Bronchial epithelial cell (primary cell): ENCODE measurements at places on chromosomes 11 and 22.

DNA sequence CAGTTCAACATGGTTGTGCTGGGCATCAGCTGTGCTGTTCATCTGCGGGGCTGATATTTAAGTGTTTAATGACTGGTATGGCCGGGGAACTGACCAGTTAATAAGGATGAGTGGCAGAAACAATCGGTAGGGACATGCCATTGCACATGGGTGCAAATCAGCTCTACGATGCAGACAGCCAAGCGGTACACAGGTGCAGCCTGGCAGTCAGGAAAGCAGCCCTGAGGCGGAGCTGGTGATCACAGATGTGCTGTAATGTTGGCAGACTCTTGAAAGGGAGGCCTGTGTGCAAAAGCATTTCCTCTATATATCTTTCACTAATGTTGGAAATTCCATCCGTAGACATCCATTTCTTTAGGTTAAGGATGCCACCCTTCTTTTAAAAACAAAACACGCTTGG is 1.1 kb downstream of the MMP20 start:
- DNase-seq = no peak

DNA sequence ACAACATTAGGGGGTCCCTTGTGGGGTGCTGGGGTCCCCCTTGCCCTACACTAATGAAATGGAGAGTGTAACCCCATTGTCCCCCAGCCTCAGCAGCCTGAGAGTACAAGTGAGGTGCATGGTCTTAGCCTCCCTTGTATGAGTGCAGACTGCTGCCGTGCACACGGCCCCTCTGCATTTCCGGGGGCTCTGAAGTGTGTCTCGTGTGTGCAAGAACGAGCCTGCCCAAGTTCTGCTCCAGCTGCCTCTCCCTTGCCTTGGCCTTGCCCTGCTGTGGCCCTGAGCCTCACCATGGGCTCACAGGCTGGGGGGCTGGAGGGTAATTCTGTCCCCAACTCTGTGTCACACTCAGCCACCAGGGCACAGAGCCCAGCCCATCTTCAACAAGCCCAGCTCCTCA is 5.2 kb upstream of the EHD1 start:
- no peak for DNase-seq

DNA sequence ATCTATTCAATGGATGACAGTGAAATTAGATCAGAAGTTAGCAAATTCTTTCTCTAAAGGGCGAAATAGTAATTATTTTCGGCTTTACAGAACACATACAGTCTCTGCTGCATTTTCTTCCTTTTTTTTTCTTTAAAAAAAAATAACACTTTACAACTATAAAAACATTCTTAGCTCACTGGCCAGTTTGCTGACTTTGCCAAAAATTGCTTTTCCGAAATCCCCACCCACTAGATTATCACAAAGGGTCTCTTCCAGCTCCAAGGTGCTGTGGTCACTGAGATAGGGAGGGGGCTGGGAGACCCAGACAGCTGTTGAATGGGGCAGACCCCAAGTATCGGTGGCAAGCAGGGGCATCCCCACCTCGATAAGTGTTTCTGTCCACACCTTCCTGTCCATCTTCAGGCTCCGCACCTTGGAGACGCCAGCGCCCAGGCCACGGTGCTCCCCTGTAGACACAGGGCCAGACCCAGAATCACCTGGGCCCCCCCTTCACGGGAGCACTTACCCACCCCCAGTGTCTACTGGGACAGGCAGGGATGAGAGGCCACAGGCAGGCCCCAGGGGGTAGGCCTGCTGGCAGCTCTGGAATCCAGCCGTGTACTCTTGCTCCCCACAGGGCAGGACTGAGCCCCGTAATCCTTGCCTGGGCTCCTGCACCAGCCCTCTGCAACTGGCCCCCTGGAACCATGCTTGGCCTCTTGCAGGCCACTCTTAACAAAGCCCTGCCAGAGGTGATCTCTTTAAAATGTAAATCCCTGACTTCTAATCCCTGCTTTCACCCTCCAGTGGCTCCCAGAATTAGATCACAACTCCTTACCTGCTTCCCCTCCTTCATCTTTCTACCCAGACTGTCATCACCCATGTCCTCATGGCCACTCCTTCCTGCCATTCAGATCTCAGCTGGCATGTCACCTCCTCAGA is 31.5 kb upstream of the PDE2A start:
- no peak for DNase-seq

DNA sequence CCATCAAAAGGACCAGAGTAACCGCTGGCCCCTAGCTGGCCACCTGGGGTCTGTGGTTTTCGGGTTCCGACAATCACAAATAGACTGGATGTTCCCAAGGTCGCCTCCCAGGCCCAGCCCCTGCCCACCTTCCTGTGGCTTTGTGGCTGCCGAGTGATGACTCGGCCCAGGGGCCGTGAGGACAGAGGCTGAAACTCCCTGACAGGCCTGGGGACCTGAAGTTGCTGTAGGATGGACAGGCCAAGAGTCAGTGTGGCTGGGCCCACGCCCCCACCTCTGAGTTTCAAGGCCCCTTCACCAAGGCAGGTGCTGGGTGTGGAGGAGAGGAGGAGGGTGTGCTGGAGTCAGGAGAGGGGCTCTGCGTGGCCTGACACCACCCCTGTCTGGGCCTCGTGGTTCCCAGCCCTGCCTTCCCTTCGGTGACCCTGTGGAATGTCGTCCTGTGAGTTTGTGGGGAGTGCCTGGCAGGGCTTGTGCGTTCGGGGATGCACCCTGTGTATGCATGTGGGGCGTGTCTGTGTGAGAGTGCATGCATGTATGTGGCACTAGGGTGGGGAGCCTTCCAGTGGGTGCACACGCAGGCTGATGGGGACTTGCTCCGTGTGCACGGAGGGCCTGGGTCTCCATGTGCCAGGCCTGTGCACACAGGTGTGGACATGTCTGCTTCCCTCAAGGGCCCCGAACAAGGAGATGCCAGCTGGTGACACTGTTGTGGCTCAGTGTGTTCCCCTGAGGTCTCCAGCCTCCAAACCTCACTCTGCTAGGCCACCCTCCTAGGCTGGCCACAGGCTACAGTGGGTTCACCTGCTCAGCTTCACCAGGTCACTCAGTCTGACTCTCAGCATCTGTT is 8.4 kb upstream of the MGAT3 start:
- peak; percentile 30 for DNase-seq

- no peak for DNase-seq
Observed at GRCh38 chr11:35424157-35424940, 5.0 kb upstream of the SLC1A2 start.

DNA sequence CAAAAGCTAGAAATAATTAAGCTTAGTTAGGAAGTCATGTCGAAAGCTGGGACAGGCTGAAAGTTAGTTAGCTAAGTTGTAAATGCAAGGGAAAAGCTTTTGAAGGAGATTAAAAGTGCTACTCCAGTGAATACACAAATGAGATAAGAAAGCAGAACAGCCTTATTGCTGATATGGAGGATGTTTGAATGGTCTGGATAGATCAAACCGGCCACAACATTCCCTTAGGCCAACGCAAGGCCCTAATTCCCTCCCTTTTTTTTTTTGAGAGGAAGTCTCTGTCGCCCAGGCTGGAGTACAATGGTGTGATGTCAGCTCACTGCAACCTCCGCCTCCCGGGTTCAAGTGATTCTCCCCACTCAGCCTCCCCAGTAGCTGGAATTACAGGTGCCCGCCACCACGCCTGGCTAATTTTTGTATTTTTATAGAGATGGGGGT is 23.3 kb upstream of the WEE1 start:
- no peak for DNase-seq
